ENCODE measurements at places on chromosomes 6 and 20.
A peak's percentile ranks its signal among the peaks of the same experiment; 100 is the strongest.

GRCh38 chr6:36544228-36544627, 3.1 kb downstream of the STK38 start:
- DNase-seq, result peak; percentile 15

GRCh38 chr6:51045548-51045947, 226.9 kb downstream of the TFAP2B start:
- no peak for DNase-seq

DNA sequence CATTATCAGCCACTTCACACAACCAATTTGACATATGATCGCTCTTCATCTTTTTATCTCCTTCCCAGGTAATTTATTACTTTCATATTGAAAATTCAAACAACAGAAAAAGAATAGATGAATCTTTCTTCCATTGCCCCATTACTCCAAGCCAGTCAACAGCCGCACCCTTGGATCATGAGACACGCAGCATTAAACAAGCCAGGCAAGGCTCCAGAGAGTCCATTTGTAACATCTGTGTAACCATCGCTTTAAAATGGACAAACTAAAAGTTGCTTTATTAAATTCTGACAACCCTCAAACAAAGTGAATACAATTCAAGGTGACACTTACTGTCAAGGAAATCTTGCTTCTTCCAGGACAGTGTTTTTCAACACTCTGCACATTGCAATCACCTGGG, 200.3 kb downstream of the EPM2A start:
- no peak for DNase-seq

- no peak for DNase-seq
These were observed 31.9 kb downstream of the HLA-DPB1 start for GRCh38 chr6:33107641-33108040.

DNA sequence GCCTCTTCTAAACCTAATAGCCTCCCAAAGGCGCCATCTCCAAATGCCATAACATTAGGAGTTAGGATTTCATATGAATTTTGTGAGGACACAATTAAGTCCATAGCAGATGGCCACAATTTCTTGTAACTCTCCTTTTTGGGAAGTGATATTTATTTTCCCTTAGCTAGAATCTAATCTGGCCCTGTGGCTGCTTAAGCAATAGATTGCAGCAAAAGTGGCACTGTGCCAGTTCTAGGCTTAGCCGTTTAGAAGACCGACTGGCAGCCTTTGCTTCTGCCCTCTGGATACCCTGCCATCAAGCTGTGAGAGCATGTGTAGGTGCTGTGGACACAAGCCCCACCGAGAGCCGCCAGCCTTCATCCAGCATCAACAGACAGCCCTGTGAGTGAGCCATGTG, 15.9 kb upstream of the ADGB start:
- DNase-seq, result no peak

- no peak for DNase-seq
These were observed 1012.7 kb downstream of the EYS start for GRCh38 chr6:64694356-64694755.

DNA sequence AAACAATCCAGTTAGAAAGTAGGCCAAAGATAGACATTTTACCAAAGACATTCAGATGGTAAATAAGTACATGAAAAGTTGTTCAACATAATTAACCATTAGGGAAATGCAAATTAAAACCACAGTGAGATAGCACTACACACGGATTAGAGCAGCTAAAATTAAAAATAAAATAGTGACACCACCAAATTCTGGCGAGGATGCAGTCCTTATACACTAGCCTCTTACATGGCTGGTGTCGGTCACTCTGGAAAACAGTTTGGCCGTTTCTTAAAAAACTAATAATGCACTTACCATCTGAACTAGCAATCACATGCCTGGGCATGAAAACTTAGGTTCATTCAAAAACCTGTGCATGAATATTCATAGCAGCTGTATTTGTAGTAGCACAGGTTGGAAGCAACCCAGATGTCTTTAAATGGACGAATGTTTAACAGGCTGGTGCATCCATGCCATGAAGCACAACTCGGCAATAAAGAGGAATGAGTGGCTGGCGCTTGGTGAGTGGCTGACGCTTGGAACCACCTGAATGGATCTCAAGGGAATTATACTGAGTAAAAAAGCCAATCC, 77.0 kb downstream of the FAM120B start:
- no peak for DNase-seq

DNA sequence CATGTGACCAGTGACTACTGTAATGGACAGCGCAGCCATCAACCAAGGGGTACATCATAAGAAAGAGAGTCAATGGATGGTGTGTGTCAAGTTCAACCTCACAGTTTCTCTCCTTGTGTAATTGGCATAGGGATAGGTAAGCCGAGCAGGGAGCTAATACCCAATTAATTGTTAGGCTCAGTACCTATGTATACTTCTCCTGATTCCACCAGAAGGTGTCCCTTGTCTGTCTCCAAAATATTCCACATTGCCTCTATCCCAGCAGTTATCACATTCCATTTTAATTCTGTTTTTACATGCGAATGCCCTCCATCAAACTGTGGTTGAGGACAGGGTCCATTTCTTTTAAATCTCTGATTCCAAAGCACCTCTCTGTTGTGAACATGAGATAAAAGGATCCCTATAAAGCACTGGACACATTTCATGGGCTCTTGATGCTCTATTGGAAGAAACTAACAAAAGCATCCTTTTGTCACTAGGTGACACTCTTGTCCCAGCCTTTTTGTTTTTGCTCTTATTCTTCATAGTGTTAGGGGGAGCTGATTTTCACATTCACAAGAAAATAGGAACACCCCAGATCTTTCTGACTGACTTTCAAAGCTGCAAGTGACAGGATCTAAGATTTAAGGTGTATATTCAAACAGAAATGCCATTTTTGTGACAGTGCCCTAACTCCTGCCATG, 38.9 kb downstream of the FBXO9 start:
- DNase-seq, result no peak

DNA sequence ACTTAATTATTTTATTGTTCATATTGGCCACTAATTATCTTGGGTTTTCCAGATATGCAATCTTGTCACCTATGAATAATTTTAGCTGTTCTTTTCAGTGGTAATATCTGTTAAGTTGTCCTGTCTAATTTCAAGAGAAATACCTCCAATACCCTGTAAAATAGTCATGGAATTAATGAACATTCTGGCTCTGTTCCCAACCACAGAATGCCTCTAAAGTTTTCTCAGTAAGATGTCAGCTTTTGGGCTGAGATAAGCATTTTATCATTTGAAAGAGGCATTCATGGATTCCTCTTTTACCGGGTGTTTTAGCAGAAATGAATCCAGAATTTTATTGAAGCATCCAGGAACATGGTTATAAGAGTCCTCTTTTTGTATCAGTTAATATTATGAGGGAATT, 109.3 kb downstream of the WDR27 start:
- DNase-seq, result no peak

- DNase-seq, result no peak
These were observed 151.3 kb downstream of the DLL1 start for GRCh38 chr6:170139531-170139930.

DNA sequence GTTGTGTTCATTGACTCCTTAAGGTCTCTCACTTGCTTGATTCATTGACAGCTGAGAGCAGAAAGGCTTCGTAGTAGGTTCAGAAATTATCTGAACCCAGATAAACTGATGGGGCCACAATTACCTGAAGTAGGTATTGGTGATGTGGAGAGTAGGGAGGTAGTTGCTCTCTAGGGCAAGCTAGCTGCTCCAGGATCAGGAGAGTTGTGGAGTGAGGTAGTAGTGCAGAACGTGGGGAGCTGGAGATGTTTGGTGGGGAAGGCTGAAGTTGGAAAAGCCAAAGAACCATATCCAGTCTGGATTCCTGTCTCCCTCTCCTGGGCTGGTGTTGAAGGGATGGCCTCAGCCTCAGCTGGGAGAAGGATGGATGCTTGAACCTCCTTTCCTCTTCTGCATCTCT, 15.9 kb downstream of the TJAP1 start:
- DNase-seq, result no peak

GRCh38 chr20:47355489-47356219, 845 bp downstream of the ZMYND8 start:
- no peak for DNase-seq

- no peak for DNase-seq
These were observed 103.8 kb downstream of the KHDC1L start for GRCh38 chr6:73121421-73121993.

DNA sequence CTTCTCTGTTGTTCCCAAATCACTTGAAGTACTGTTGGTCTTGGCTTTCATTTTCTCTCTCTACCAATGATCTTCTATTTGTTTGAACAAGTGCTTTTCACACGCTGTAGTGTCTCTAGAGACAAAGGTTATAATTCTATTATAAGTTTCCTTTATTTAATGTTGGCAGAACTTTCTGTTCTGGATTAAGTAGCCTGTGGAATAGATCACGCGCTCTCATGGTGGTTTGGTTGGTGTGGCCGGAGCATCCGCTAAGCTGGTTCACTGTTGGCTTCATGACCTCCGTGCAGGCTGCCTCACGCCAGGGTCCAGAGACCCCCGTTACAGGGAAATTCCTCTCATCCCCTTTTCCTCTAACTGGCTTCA, 30.9 kb upstream of the KIF25 start:
- no peak for DNase-seq

DNA sequence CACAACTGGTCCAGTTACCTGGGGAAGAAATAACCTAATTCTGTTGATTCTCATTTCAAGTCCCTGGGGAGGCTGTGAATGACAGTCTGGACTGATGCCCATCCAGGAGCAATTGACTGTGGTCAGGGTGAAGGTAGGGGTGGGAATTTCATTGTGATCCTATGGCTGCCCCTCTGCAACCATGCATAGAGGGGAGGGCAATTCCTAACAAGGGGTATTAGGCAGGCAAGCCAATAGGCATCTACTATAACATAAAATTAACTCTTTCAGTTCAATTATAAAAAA, 44.0 kb upstream of the TRAM2 start:
- DNase-seq, result no peak

DNA sequence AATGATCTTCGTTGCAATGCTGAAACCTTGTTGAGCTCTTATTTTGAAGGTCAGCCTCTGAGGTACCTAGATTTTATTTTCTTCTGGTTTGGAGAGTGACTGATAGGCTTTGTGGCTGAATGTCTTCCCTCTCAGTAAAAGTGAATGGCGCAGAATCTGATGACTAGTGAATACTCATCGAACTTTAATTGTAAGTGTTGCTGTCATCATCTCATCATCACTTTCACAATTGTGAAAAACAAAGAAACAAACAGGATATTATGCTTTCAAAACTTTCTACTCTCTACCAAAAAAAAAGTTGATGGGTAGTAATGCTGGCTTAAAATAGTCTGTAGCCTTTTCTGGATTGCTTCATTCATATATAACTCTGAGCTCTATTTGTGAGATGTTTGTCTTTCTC, 239.5 kb upstream of the RAB32 start:
- no peak for DNase-seq

DNA sequence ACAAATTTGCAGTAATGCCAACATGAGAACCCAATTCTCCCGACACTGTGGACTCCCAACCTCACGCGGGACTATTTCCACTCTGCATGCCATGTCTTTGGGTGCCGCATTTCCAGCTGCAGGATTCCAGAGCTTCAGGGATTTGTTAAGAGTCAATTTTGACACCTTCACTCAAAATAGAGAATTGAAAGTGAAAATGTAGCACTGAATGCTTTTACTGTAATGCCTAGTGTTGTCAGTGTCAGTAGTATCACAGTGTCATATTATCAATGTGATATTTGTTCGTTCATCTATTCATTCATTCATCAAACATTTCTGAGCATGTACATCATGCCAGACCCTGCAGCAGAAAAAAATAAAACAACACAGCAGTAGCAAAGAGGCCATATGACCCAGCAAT, 13.4 kb upstream of the FAM50B start:
- no peak for DNase-seq

DNA sequence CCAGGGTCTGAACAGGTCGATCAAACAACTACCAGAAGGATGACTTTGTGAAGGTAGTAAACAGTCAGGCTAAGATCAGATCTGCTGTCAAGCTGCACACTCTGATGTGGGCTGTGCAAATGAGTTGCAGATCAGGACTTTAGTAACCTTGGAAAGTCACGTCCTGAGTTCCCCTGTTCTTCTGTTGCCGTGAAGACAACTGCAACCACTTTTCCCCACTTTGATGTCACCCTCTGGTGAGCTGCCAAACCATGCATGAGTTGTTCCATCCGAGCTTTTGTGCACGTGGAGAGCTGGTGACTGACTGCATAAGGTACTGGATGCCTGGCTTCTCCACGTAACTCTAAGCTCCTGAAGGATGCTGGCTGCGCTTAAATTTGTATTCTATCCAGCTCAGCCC, 111.0 kb downstream of the CD83 start:
- DNase-seq, result no peak

DNA sequence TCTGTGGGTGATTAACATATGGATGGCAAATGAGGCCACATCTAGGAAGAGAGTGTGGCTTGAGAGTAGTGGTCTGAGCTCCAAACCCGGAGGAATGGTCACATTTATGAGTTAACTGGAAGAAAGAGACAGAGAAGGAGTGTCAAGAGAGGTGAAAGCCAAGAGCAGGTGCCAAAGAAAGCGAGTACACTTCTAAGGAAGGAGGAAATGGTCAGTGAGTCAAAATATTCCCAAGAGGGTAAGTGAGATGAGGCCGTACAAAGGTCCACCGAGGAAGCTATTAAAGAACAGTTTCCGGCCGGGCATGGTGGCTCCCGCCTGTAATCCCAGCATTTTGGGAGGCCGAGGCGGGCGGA, 104.5 kb upstream of the RNF24 start:
- DNase-seq, result no peak

DNA sequence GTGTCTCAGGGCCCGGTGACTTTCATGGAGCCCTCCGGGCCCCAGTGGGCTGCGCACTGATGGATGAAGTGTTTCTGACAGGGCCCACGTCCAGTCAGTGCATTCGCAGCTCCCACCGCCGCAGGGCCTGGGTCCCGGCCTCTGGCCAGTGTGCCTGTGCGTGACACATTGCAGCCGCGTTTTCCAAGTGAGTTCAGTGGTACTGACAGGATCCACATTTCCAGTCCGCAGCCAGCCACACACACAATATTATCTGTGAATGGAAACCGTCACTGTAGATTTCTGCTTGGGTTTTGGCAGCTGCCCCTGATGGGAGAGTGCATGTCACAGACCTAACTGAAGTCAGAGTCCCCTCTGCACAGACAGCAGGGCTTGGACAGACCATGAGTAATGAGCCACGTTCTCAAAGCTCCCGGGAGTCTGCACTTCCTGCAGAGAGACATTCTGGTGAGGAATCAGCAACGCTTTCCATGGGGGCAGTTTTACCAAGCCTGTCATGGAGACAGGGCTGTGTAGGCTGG, 171.4 kb downstream of the MYLK4 start:
- DNase-seq, result no peak

DNA sequence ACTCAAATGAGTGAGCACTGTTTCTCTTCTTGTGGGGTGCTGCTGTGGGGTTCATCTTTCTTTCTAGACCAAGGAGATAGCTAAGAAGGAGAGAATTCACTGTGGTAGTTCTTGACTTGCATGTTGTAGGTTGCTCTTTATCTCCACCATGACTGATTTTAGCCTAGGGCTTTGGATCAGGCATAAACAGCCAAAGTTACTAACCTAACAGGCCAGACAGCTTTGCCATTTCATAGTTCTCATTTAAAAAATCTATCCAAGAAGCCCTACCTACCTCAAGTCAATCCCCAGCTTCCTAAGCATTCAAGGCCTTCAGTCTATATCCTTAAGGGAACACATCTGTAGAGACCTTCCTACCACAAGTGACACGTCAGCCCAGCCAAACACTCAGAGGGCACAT, 107.9 kb upstream of the CARMIL1 start:
- no peak for DNase-seq
